CD4-positive, alpha-beta T cell treated with Interleukin-17A for 4 hours (primary cell): ENCODE measurements at places on chromosomes 1 and 21.

GRCh38 chr1:230752407-230752806 is 5.2 kb downstream of the CAPN9 start:
- no peak for DNase-seq

DNA sequence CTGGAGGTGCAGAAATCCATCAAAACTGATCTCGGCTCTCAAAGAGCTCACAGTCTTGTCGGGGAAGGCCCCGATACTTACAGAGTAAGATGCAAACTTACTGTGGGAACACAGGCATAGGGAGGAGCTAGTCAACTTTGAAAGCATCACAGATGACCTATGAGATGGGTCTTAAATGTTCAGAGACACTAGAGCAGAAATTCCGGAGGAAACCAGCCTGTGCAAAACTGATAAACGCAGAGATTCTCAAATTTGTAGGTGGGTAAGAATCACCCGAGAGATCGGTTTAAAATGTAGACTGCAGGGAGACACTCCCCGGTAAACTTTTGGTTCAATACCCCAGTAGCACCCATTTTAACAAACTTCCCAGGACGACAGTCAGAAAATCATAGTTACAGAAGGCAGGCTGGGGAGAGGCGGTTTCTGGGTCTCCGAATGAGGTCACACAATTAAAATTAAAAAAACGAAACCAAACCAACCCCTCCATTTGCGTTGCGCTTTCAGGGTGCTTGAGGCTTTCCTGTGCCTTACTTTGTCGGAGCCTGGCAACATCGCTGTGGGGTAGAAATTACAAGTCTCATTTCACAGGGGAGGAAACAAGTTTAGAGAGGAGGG is 755 bp upstream of the THRAP3 start:
- DNase-seq, result peak; percentile 43

GRCh38 chr21:23247334-23247733 is 2249.1 kb downstream of the NCAM2 start:
- no peak for DNase-seq

- DNase-seq, result no peak
These were observed 48.9 kb upstream of the POU3F1 start for GRCh38 chr1:38095454-38095931.

DNA sequence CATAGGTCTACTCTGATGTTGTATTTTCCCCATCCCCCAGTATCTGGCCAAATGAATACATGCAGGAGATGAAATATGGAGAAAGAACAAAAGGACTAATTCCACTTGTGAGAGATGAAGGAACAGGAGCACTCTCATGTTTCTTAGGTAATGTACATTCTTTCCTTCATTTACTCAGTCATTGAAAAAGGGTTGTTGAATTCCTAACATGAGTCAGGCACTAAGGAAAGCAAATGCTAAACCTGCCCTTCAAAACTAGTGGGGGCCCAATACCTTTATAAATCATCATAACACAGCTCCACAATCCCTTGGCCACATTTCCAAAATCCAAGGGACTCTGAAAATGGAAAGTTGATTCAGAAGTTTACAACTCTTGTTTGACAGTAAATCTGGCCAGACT is 94.3 kb downstream of the DIRAS3 start:
- DNase-seq, result no peak

- DNase-seq, result no peak
These were observed 46.3 kb downstream of the NGF start for GRCh38 chr1:115291741-115292140.

DNA sequence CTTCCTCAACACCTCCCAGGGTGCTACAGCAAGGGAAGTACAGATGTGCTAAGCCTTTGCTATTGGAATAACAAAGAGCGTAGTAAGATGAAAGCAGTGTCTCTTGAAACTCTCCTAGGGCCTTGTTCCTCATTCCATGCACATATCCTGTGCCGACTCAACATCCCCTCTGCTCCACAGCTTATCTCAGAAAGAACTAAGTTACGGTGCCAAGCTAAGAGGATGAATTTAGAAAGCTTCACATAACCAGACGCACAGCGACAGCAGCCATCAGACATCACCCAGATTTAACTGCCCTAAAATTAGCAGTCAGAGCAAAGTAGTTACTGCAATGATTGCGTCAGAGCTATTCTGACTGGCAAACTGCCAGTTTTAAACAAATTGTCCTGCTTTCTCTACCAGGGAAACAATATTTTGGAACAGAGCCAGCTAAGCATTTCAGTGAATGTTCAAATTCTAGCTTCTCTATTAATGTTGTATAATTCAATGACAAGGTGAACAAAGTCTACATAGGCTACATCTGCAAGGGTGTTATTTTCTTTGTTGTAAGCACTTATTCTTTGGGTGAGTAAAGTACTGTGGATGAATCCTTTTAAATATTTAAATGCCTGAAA is 9.5 kb downstream of the SIPA1L2 start:
- no peak for DNase-seq

DNA sequence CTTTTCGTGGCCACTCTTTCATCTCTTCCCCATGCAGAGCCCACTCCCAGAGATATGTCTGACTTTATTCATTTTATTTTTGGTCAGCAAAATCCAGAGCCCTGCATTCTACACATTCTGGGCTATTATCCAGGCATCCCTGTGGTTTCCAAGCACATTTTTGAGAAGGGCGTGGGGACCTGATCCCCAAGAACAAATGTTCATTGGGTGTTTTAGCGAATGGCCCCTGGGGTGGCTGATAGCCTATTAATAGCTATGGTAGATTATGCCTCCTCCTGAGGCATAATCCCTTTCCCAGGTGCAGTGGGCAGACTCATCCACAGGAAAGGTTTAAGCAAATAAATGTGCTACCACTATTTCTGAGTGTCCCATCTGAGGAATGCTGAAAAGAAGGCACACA is 511.8 kb upstream of the USP24 start:
- DNase-seq, result no peak

GRCh38 chr1:10939654-10940450 is 72.6 kb upstream of the TARDBP start:
- DNase-seq, result peak; percentile 32

DNA sequence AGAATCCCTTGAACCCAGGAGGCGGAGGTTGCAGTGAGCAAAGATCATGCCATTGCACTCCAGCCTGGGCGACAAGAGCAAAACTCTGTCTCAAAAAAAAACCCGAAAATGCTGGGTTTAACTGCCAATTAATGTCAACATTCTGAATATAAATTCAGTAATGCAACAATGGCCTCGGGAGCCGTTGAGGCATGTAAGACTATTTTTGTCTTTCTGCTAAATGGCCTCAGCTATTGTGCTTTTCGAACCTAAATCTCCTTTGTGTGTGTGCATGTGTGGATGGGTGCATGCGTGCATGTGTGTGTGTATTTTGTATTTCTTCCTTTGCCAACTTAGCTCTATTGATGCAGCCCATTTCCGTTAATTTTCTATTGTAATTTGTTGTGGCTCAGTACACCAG is 31.6 kb downstream of the CLIC4 start:
- no peak for DNase-seq

DNA sequence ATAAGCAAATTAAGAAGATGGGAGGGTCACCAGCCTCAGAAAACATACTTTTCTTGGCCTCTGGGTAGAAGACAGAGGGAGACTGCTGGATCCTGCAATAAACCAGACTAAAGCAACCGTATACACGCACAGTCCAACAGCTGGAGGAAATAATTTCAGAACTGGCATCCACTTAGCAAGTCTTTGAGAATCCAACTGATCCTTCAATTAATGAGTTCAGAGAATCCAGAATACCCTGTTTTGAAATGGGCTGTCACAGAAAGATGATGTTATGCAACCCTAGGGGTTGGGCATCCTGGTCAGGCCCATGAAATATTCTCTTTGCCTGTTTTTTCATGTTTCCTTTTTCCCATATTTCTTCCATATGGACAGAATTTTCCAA is 134.0 kb upstream of the MAGI3 start:
- DNase-seq, result no peak

GRCh38 chr1:87179851-87180519 is 148.7 kb upstream of the LMO4 start:
- DNase-seq, result no peak

GRCh38 chr1:231590453-231591198 is 36.0 kb upstream of the DISC1 start:
- peak; percentile 57 for DNase-seq
